ENCODE measurements at places on chromosomes 1 and 21. TPM values are rescaled to one million over a fixed set of nuclear protein-coding genes. Genes with fewer than 3 reads are reported as not detected.

- peaks cover 20% of the 10 kb centered on the region for H3K4me1 ChIP-seq
- no peaks in the 10 kb centered on the region for H3K27me3 ChIP-seq
- H3K36me3 ChIP-seq: peaks cover 18% of the 10 kb centered on the region
- peak overlapping the region; percentile 98 for H3K4me3 ChIP-seq
Observed at GRCh38 chr1:92299477-92300150, 755 bp downstream of the RPAP2 start.

DNA sequence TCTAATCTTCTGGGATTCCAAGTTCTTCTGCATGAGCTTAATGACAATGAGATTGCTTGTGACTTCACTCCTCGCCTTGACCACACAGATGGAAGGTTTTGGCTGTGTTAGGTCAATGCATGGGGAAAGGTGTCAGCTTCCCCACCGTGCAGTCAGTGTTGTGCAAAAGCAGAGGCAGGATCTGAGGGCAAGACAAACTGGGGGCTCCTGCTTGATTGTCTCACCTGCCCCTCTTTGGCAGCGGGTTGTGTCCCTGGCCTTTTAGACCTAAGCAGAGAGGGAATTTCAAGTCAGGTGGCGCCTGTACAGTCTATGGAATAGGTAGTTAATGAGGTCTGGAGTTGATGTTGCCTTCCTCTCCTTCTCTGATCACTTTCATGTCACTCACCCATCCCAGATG is 150.1 kb downstream of the CNIH3 start:
- DNase-seq: peak; percentile 38
- no peaks in the 10 kb centered on the region for H3K27me3 ChIP-seq
- no peak overlapping the region for H3K4me3 ChIP-seq
- H3K36me3 ChIP-seq: no peaks in the 10 kb centered on the region
- H3K4me1 ChIP-seq: no peaks in the 10 kb centered on the region

GRCh38 chr1:154348429-154349076 is 23.2 kb downstream of the ATP8B2 start:
- no peaks in the 10 kb centered on the region for H3K27me3 ChIP-seq
- H3K4me1 ChIP-seq: peaks cover 18% of the 10 kb centered on the region
- DNase-seq: no peak
- H3K27ac ChIP-seq: no peak overlapping the region
- H3K4me3 ChIP-seq: no peak overlapping the region

GRCh38 chr1:73511038-73511437 is 686.9 kb downstream of the LRRIQ3 start:
- H3K27ac ChIP-seq: no peak overlapping the region
- DNase-seq: no peak
- no peaks in the 10 kb centered on the region for H3K36me3 ChIP-seq
- no peak overlapping the region for H3K4me3 ChIP-seq
- H3K27me3 ChIP-seq: peaks cover 2% of the 10 kb centered on the region
- no peaks in the 10 kb centered on the region for H3K4me1 ChIP-seq

DNA sequence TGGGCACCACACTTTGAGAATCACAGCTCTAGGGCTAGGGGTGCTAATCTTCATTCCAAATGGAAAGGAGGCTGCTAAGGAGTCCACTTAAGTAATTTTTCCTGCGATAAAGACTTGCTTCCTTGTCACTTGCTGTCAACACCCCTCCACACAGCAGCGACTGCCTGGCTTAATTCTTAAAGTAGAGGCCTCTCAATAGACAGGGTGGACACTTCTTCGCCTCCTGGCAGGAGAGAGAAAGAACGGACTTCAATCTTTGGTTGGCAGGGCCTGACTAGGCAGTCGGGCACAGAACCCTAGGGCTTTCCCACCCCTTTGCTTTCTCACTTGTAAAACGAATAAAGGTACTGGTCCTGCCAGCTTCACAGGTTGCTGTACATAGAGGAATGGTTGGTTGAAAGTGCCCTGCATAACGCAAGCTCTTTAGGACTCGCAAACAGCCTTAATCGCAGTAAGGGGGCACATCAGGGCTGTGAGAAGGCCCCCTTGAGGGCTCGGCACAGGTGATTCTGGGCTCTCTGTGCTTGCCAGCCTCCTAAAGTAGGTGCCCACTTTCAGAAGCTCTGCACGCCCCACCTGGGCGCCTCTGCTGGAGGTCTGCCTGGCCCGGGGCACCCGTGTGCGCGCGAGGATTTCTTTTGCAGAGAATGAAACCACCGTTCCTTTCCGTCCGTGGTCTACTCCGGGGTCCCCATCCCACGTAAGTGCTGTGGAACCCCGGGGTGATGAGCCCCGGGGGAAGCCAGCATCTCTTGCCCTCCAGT is 47.6 kb upstream of the CD34 start:
- peak overlapping the region; percentile 65 for H3K4me3 ChIP-seq
- H3K27ac ChIP-seq: no peak overlapping the region
- no peak for DNase-seq
- H3K4me1 ChIP-seq: peaks cover 11% of the 10 kb centered on the region

GRCh38 chr1:197633447-197634078 is 141.7 kb downstream of the DENND1B start:
- H3K4me1 ChIP-seq: no peaks in the 10 kb centered on the region
- no peak for DNase-seq
- no peak overlapping the region for H3K27ac ChIP-seq
- H3K27me3 ChIP-seq: no peaks in the 10 kb centered on the region

DNA sequence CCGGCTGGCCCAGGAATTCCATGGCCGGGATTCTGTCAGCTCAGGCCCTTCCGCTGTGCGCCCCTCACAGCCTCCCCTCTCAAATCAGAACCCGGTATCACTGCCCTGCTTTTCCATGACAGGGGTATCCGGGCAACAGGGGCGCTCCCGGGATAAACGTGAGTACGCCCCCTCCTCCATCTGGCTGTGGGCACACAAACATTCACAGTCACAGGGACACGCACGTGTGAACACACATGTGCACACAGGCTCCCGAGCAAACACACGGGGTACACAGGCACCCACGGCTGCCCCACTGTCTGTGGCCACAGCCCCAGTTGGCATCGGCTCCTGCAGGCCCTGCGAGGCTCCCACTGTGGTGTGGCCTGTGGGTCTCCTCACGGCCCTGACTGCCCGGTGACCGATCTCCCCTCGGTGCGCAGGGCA is 16.7 kb downstream of the COL6A1 start:
- H3K4me1 ChIP-seq: peaks cover 16% of the 10 kb centered on the region
- H3K36me3 ChIP-seq: peaks cover 13% of the 10 kb centered on the region
- H3K27ac ChIP-seq: no peak overlapping the region
- H3K27me3 ChIP-seq: no peaks in the 10 kb centered on the region
- DNase-seq: peak; percentile 77

GRCh38 chr1:232357416-232357815 is 272.5 kb downstream of the SIPA1L2 start:
- H3K27ac ChIP-seq: no peak overlapping the region
- H3K4me1 ChIP-seq: peaks cover 18% of the 10 kb centered on the region
- DNase-seq: no peak
- no peaks in the 10 kb centered on the region for H3K27me3 ChIP-seq
- H3K36me3 ChIP-seq: no peaks in the 10 kb centered on the region
- no peak overlapping the region for H3K4me3 ChIP-seq

GRCh38 chr1:64474133-64474532 is 4.2 kb downstream of the CACHD1 start:
- no peaks in the 10 kb centered on the region for H3K36me3 ChIP-seq
- peaks cover 42% of the 10 kb centered on the region for H3K4me1 ChIP-seq
- H3K4me3 ChIP-seq: no peak overlapping the region
- H3K27ac ChIP-seq: no peak overlapping the region
- H3K27me3 ChIP-seq: no peaks in the 10 kb centered on the region

GRCh38 chr1:213988507-213989001 is 781 bp downstream of the PROX1 start:
- H3K36me3 ChIP-seq: no peaks in the 10 kb centered on the region
- H3K27ac ChIP-seq: peak overlapping the region; percentile 82
- peaks cover 85% of the 10 kb centered on the region for H3K27me3 ChIP-seq
- DNase-seq: no peak

DNA sequence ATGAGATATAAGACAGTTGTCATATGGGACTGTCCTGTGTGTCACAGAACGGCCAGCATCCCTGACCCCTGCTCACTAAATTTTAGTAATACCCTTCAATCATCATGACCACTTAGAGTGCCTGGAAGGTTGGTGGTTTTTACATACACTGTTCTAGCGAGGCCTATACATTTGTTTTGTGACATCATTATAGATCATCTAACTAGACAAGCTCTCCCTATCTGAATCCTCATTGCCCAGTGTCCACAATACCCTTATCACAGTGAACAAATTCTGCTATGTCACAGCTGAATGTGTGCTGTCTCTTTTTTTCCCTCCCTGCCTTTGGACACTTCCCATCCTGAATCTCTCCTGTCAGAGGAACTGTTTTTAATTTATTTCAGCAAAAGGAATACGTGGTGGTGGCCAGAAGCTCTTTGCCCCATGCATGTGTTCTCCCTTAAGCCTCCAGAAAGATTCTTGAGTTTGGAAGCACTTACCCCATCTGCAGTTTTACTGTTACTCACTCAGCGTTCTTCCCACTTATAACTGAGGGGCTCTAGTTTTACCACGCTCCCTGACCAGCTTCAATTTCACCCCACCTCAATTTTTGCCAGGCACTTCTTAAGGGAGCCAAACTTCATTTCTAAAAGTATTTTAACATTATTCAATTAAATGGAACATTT is 70.3 kb downstream of the OLFML2B start:
- H3K4me3 ChIP-seq: no peak overlapping the region
- peaks cover 68% of the 10 kb centered on the region for H3K4me1 ChIP-seq

GRCh38 chr1:2481885-2482284 is 5.8 kb downstream of the PLCH2 start:
- no peak overlapping the region for H3K4me3 ChIP-seq
- H3K36me3 ChIP-seq: no peaks in the 10 kb centered on the region
- peaks cover 5% of the 10 kb centered on the region for H3K4me1 ChIP-seq
- no peaks in the 10 kb centered on the region for H3K27me3 ChIP-seq
- no peak overlapping the region for H3K27ac ChIP-seq
- DNase-seq: no peak

DNA sequence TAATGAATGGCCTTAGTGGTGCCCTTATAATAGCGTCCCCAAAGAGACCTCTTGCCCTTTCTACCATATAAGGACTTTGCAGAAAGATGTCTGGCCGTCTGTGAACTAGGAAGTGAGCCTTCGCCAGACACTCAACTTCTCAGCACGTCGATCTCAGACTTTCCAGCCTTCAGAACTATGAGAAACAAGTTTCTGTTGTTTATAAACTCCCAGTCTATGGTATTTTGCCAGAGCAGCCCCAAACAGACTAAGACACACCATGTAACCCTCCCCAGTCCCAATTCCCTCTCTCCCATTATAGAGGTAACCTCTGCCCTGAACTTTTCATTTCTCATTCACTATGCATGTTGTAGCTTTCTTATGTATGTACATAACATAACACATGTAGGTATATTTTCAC is 55.7 kb downstream of the NID1 start:
- no peaks in the 10 kb centered on the region for H3K27me3 ChIP-seq
- peaks cover 39% of the 10 kb centered on the region for H3K36me3 ChIP-seq
- peak overlapping the region; percentile 76 for H3K27ac ChIP-seq

DNA sequence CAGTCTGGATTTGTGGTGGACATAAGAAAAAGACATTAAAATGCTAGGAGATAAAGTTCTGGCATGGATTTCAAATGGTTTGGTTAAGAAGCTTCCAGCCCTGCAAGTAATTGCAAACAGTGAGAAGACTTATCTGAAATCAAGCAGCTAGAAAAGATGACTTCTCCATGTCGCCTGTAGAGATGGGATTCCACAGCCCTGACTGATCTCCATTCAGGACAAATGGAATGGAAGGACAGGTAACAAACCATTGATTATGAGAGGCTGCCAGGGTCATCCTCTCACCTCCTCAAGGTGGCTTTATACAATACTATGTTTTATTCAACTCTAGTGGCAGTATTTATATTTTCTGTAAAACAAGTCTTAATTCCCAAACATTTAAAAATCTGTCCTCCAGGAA is 237.9 kb downstream of the HLX start:
- H3K27me3 ChIP-seq: no peaks in the 10 kb centered on the region
- no peak overlapping the region for H3K4me3 ChIP-seq

DNA sequence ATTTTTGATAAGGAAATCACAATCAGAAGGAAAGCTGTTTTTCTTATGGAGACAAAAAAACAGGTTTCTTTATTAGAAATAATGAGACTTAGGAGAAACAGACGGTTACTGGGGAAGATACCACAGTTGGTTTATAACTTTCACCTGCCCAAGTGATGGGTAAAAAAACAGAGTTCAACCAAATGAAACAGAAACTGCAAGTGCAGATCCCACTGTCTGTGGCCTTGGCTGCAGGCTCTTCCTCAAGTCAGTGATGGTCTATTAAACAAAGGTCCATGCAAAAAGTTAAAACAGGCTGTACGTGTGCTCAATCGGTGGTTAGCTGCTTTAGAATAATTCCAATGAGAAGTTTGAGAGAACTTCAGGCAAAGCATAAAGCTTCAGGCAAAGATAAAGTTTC is 112.1 kb upstream of the NEGR1 start:
- H3K27me3 ChIP-seq: no peaks in the 10 kb centered on the region
- no peak for DNase-seq
- H3K4me3 ChIP-seq: no peak overlapping the region

- H3K27ac ChIP-seq: no peak overlapping the region
- no peaks in the 10 kb centered on the region for H3K36me3 ChIP-seq
- DNase-seq: no peak
- H3K4me1 ChIP-seq: no peaks in the 10 kb centered on the region
- no peaks in the 10 kb centered on the region for H3K27me3 ChIP-seq
Observed at GRCh38 chr1:37134599-37134998, 100.3 kb upstream of the GRIK3 start.

DNA sequence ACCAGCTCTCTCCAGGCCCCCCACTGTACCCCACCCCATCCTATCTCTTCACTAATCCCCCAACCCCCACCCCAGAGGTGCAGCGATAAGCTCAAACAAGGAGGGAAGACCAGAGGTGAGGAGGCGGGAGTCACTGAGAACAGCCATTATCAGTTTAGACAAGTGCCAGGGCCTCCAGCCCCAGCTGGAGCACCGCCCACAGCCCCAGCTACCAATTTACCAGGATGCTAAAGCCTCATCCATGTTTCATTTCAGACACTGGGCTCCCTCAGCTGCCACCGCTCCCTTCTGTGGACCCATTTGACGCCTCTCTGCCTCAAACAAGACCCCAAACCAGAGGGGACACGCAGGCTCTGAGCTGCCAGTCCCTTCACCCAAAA is 80.6 kb downstream of the DISP3 start:
- H3K36me3 ChIP-seq: no peaks in the 10 kb centered on the region
- DNase-seq: no peak
- H3K4me3 ChIP-seq: no peak overlapping the region
- peaks cover 20% of the 10 kb centered on the region for H3K27me3 ChIP-seq
- no peaks in the 10 kb centered on the region for H3K4me1 ChIP-seq

KCNE2 gene
- not detected for total RNA-seq

TMEM54 gene
- total RNA-seq: 7.3 TPM

OR4F29 gene
- total RNA-seq: not detected

FCGR3B gene
- not detected for total RNA-seq

SAMSN1 gene
- total RNA-seq: not detected

NMNAT2 gene
- 2.2 TPM for total RNA-seq

TTLL7 gene
- total RNA-seq: 8.6 TPM

DIO1 gene
- total RNA-seq: not detected

DAP3 gene
- 78.0 TPM for total RNA-seq

DNAH14 gene
- total RNA-seq: 15.4 TPM

CTTNBP2NL gene
- 50.6 TPM for total RNA-seq

LCE5A gene
- not detected for total RNA-seq

FCER1G gene
- not detected for total RNA-seq
